Effector CD4-positive, alpha-beta T cell (primary cell): ENCODE measurements at places on chromosomes 2 and 18.

DNA sequence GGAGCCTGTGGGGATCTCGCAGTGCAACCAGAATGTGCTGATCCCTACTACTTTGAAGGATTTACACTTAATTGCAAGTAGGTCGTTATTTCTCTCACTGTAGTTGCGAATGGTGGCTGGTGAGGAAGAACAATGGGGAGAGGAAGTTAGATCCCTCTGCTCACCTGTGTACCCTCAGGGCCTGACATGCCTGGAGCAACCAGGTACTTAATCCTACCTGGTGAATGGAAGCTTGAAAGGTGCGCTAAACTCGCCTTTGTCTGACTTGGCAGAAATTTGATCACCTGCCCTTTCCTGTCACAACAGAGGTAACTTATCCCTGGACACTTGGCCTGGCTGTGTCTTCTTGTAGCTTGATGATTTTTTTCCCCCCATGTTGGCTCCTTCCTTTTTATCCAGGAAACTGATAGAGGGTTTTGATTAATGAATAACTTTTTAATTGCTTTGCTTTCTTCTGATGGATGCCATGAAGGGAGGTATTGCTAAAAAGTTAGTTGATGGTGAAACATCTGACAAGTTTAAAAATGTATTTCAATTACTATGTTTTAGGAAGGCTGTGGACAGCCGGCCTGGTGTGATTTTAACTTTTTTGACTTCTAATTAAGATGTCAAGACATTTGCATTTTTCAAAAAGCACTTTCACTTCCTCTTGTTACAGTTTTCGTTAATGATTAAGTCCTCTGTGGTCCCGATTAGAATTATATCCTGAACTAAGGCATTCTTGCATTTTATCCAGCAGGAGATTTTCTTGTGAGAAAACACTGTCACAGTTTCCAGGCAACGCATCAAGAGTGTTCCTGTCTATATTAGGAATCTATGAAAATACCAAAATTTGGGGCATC lies 9.2 kb downstream of the SGPP2 start:
- DNase-seq: no peak

DNA sequence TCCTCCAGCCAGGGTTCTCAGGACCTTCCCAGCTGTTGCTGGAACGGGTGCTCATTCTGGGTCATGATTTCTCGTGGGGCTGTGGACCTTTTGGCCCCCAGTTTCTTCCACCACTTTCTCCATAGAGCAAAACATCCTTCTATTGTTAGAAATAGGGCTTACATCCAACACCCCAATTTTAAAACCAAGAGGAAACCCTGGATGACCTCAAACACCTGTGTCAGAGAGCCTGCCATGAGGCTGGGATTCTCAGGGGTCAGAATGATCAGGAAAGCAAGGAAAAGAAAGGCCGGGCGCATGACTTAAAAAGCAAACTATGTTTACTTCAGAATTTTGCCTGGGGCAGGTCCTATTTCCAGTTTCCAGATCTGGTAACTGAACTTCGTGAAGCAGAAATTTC lies 307.9 kb upstream of the MEIS1 start:
- no peak for DNase-seq

- DNase-seq: no peak
Measured at GRCh38 chr2:74128206-74128605, 19.5 kb downstream of the BOLA3 start.

- no peak for DNase-seq
Measured at GRCh38 chr2:1257334-1257733, 155.9 kb upstream of the TPO start.

GRCh38 chr2:33620-34019 lies 12.7 kb downstream of the FAM110C start:
- no peak for DNase-seq

GRCh38 chr18:8389391-8390340 lies 219.6 kb upstream of the RAB12 start:
- DNase-seq: no peak

DNA sequence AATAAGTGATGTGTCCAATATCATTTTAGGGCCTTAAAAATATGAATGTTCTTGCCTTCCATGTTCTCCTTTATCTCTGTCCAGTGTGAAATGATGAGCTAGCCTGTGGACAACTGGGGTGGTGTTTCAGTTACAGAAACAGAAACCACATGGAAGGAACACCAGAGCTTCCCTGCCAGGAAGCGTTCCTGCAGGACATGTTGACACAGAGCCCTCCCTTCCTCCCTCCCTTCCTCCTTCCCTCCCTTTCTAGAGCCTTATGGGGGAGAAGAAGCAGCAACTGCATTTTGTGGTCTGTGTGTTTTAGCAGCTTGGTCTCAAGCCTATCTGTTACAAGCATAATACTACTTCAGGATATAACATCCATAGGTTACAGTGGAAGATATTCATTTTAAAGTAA lies 539.7 kb upstream of the NETO1 start:
- DNase-seq: no peak

DNA sequence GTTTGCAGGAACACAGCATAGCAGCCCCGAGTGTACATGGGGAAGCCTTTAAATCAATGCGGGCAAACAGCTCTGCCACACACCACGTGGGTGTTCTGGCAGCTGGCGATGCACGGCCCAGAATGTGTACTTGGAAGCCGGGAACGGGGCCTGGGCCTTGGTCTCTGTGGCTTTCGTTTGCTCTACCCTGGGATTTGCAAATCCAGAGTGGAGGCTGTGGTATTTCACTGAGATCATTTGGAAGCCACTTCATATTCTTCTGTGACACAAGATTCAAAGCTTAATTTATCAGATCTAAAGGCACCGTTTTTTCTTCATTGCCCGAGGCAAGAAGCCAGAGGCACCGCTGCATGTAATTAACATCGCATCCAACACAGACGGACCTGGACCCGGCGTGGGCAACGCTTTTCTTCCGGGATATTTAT lies 246.3 kb upstream of the MYT1L start:
- DNase-seq: no peak

- no peak for DNase-seq
Measured at GRCh38 chr2:47274054-47274782, 119.1 kb upstream of the STPG4 start.

GRCh38 chr2:9754532-9754887 lies 88.8 kb upstream of the TAF1B start:
- DNase-seq: no peak

- DNase-seq: no peak
Measured at GRCh38 chr2:55587-56448, 9.5 kb upstream of the FAM110C start.

GRCh38 chr18:68448736-68449135 lies 266.2 kb downstream of the TMX3 start:
- DNase-seq: no peak

DNA sequence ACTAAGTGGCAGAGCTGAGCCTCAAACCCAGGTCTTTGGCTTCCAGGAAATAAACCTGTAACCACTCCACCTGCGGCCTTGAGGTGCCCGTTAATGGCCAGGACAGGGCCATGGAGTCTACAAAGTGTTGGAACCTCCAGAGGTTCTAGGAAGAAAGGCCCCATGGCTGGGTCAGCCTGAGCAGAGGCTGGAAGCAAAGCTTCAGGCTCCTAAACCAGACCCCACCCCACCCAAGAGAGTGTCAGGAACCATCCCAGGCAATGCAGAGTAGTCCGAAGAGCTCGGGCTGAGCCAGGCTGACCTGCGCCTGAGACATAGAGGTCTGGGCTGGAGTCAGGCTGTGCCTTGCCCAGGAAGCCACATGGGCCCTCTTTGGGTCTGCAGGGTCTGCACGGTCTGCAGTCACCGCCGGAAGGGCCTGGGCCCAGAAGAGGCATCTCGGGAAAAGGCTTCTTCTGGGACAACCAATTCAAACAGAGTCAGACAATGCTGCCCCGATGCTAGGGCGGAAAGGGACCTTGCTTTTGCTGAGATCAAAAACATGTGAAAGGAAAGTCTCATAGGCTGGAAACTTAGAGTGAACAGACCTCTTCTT lies 6.4 kb downstream of the CIB4 start:
- no peak for DNase-seq

DNA sequence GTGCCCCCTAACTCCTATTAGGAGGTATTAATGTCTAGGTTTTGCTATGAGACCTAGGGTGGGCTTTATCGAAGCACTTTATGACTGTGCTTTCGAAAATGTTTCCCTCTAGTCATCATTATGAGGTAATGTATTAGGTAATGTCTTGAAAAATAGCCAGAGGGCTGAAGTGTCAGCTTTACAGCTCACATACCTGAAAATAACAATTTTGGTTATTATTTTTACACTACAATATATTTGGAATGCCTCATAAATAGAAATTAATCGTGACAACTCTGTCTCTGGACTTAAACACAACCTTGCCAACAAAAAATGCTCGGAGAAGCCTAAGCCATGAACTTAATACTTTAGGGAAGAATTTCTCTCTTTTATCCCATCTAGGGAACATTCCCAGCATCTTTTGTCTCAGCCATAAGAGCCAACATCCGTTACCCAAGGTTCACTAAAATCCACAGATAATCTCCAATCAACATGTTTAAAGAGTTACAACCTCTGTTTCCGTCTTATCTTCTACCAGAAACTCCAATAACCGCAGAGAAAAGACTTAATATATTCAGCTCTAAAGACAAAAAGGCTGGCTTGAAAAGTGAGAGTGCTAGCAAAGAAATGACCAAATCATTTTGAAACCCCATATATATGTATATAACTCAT lies 130.9 kb upstream of the RND3 start:
- no peak for DNase-seq

- no peak for DNase-seq
Measured at GRCh38 chr2:118865106-118865505, 17.7 kb upstream of the EN1 start.

DNA sequence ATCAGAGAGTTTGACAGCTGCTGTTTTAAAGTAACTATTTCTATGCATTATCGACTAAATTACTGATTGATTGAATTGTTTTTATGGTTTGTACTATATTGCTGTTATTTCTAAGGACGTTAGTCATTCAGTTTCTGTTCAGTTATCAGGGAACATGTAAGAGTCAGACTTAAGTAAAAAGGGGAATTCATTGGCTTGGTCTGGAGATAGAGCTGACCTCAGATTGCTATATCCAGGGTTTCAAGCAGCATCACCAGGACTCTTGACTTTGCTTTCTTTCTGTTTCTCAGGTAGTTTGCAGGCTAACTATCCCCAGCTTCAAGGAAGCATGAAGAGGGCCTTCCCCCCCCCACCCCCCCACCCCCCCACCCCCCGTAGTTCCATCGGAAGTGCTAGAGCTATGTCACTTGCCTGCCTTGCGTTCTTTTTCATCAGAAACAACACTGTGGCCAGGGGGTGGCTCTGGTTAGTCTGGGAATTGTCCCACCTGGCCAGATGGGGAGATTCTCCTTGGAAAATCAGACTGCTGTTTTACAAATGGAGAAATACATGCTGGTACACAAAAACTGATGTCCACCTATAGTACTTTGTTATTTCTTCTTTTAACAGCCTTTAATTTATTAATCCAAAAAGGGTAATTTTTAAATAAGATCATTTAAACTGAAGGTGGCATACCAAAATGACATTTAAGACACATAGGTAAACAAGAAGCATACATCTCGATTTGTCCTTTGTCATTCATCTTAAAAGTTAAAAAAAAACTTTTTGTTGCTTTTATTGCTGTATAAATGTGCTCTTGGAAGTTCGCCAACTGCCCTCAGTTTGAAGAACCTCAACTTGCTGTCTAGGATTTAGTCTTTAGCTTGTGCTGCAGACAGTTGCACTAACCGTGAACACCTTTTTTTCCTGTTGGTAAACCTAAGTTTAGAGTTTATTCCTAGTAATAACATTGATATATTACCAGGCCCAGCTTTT lies 9.4 kb downstream of the SMAD4 start:
- no peak for DNase-seq

GRCh38 chr2:101881131-101881530 lies 110.6 kb upstream of the IL1R2 start:
- no peak for DNase-seq

DNA sequence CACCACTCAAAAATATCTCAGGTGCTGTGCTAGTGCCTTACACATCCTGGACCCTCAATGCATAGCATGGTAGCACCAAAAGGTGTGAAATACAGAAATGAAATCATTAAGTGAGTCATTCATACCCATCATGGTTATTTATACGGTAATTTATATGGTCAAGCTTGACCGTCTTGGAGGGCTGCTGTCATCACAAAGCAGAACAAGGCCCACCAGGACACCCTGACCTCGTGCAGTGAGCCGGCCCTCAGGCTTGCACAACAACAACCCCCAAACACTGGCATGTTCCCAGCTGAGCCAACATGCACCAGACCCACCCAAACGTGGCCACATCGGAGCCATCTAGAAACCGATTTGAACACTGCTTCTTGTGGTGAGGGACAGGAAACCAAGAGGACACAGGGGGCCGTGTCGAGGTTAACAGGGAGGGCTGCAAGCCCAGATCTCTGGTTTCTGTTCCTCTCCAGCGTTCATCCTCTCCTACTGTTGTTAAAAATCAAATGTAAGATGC lies 378.5 kb upstream of the ID2 start:
- peak; percentile 48 for DNase-seq

GRCh38 chr2:75153221-75153620 lies 46.1 kb downstream of the TACR1 start:
- no peak for DNase-seq

- DNase-seq: no peak
Measured at GRCh38 chr2:66340521-66340920, 94.4 kb upstream of the MEIS1 start.

- no peak for DNase-seq
Measured at GRCh38 chr18:47873625-47874024, 56.8 kb downstream of the SMAD2 start.

DNA sequence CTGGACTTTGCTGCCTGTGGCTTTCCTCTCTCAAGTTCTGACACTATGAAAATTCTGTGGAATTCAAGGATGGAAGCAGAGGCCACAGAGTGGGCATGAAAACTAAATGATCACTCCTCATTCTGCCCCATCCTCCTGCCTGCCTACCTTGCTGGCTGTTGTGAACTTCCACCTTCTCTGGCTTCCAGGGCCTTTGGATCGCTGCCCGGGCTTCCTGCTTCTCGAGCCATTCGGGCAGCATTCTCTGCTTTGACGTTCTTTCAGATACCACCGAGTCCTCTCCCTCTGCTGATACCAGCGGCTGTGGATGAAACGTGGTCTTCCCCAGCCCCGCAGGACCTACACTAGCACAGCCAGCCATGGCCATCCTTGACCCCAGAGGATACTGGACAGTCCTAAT lies 327.7 kb upstream of the SLC14A2 start:
- no peak for DNase-seq

DNA sequence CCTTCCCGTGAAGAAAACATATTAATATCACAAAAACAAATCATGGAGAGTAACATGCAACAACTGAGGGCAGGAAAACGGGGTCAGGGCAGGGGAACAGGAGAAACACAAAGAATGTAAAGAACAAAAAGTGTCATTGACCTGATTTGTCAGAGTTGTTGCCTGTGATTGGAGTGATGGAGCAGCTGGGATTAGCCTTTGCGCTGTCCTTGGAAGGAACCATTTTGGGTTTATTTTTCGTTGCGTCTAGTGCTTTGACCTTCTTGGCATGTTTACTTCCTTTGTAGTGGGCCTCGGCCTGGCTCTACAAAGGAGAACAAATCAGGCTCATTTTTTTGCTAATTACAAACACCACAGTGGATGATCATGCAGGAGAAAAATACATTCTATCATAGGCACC lies 218.5 kb upstream of the SESTD1 start:
- no peak for DNase-seq

GRCh38 chr2:79700651-79701050 lies 187.8 kb downstream of the CTNNA2 start:
- no peak for DNase-seq

GRCh38 chr2:69387770-69388481 lies 899 bp upstream of the GFPT1 start:
- no peak for DNase-seq
